ENCODE measurements at places on chromosomes 12 and 14.
A peak's percentile ranks its signal among the peaks of the same experiment; 100 is the strongest.

DNA sequence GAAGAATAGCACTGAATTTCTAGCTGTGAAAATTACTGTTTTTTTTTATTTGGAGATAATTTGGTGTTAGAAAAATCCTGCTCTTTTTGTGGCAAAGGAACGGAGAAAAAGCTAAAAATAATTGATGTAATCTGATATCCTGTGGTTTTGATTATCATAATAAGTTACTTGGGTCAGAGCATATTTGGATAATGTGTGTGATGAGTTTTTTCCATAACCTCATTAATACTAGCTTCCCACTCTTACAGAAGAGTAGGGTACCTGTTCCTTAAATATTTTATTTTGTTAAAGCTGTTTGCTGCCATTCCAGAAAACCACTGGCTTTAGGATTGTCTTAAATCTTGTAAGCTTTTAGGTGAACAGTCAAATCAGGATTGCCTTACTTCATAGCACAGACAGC lies 4.7 kb downstream of the PSMC6 start:
- peak; percentile 28 for DNase-seq

DNA sequence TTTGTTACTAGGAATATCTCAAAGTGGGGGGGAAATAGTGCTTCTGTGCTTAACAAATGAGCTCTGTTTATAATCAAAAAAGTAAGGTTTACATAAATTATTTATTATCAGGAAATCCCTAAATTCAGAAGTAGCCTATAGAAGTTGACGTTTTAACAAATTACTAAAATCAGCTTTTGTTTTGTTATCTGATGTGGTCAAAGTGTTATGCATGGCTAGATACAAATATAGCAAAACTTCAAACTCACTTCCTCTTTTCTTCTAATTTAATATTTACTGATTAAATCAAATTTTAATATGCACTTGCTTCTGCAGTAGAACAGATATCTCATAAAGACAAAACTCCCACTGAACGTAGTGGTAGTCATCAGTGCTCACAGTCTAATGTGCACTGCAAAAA lies 47.5 kb downstream of the GARIN6 start:
- DNase-seq: no peak

- DNase-seq: no peak
Measured at GRCh38 chr12:60137513-60137912, 541.7 kb downstream of the SLC16A7 start.

- DNase-seq: no peak
Measured at GRCh38 chr14:72126091-72126490, 193.9 kb downstream of the RGS6 start.

DNA sequence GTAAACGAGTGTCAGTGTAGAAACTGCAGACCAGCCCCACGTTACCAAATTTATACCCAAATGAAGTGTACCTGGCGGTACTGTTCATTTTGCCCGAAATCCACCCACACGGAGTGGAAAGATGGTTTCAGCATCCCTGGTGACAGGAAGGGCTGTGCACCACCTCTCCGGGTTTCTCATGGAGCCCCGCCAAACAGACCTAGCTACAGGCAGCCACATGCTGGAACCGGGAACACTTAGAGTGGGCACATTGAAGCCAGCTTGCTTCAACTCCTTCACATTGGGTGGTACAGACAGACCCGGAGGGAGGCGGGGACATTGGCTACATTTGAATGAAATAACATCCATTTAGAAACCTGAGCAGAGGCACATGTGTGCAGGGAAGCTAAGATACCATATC lies 84.4 kb downstream of the PPP2R5C start:
- DNase-seq: no peak

DNA sequence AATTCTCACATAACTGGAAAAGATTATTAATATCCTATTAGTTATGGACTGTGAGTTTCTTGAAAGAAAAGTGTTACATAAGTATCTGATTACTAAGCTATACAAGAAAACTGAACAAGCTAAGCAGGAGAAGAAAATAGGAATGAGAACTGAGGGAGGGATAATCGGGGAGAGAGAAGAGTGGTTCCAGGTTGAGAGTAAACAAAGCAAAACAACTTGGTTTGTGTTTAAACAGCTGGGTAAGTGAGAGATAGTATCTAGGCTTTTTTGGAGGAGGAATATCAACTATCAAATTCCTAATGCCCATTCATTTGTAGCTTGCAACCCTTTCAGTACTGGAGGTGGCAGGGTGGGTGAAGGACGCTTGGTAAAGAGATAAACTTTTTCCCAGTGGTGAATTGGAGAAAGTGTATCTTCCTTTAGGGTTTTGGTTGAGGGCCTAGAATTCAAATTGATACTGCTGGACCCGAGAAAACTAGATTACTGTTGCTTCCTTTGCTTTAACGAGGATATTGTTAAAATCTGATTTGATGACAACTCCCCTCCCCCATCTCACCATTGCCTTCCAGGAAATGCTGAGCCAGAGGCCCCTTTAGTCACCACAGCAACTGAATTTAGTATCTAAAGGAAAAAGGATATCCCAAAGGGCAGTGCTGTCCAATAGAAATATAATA lies 2.0 kb upstream of the SLC2A3 start:
- DNase-seq: peak; percentile 64

DNA sequence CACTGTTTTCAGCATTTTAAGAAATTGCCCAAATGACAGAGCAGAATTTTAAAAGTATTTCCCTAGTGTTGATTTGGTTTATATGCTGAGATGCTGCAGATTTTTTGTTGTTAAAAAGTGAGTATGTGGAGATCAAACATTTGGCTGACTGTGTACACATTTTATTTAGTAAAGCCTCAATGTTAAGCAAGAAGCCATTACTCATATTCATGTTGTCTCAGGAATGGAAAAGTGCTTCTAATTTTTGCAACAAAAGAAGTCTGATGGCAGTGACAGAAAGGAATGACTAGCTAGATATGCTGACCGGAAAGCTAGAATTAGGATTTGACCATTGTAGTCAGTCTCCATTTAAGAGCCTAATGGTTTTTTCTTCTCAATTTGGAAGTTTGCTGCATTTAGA lies 22.5 kb downstream of the SLC38A6 start:
- peak; percentile 35 for DNase-seq

All from fibroblast of skin of right quadriceps (primary cell).